Stimulated activated CD8-positive, alpha-beta memory T cell treated with anti-CD3 and anti-CD28 coated beads, Interleukin-7, amount 100 ng/mL, for 48 hours (primary cell): ENCODE measurements at places on chromosomes 6 and 20.

- DNase-seq = no peak
These were observed 475.0 kb upstream of the SULF2 start for GRCh38 chr20:48260129-48260756.

GRCh38 chr20:25147716-25148115 is 47.8 kb upstream of the ENTPD6 start:
- no peak for DNase-seq

- no peak for DNase-seq
These were observed 27.5 kb downstream of the RSPH3 start for GRCh38 chr6:158972241-158973233.

DNA sequence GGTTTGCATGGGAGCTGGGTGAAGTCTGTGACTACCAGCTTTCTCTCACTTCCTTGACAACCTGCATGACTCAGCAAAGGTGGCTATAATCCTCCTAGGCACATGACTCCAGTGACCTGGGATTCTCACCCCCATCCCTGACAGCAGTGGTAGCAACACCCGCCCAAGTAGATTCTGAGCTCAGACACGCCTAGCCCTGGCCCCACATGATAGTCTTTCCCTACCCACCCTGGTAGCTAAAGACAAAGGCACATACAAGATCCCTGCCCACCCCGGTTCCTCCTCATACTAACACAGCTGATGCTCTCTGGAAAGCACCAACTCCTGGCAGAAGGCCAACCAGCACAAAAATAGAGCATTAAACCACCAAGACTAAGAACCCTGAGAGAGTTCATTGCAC is 25.9 kb upstream of the CRISP1 start:
- DNase-seq = no peak

DNA sequence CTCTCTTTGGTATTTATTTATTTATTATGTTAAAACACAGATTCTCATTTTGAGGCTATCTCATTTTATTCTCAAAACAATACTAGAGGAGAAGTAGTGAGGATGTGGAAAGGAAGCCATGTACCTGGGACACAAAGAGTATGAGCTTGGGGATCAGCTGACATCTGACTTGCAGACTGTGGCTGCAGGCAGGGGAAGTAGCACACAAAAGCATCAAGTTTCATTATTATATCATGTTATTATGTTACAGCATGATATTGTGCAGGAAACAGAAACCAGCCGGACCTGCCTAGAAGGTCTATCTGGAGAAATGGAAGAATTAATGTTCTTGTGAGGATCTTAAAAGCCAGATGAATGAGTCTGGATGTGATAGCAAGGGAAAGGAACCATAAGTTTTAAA is 248.2 kb downstream of the KHDC1L start:
- no peak for DNase-seq

DNA sequence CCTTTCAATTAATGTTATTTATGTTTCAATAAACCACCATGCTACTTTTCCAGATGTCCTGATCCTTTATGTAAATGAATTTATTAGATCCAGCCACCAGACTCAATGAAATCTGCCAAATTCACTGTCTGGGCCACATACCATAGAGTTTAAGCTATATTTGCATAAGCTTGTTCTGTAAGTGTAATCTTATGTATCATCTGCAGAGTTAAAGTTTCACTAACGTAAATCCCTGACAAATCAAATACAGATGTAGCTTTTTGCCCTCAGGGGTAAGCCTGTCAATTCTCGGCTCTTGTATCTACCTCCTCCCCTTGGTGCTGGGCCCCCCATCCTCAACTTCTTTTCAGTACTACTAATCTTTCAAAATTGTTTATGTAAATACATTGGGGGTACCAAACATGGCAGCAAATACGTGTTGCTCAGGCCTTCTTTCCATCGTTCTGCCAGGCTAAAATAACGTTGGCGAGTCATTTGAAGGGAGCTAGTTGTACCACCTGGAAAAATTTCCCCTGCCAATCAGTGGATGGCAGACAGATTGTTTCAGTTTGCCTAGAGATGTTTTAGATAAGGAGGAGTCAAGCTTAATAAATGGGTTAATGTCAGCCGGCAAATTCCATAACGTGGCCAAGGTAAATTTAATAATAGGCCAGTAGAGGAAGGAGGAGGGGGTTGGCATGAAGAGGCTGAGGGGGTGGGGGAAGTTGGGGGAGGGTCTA is 79.6 kb downstream of the RPS12 start:
- DNase-seq = no peak

DNA sequence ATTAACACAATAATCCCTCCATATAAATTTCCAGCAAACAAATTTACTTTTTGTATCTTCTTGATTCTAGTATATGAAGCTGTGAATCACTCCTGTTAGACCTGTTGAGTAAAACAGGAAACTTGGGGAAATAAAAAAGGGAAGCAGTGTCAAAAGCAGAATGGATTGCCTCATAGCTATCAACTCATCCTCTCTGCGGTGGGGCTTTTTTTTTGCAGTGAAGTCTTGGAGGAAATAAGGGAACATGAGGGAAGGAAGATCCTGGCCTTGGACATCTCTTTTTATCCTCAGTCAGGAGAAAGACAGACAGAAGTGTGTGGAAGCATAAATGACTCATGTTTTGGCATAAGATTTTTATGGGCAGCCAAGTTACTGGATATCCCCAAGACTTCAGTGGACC is 332.5 kb downstream of the TFAP2A start:
- DNase-seq = no peak

GRCh38 chr6:163192591-163192990 is 221.9 kb upstream of the QKI start:
- no peak for DNase-seq

GRCh38 chr6:43736211-43736786 is 33.7 kb upstream of the VEGFA start:
- no peak for DNase-seq

DNA sequence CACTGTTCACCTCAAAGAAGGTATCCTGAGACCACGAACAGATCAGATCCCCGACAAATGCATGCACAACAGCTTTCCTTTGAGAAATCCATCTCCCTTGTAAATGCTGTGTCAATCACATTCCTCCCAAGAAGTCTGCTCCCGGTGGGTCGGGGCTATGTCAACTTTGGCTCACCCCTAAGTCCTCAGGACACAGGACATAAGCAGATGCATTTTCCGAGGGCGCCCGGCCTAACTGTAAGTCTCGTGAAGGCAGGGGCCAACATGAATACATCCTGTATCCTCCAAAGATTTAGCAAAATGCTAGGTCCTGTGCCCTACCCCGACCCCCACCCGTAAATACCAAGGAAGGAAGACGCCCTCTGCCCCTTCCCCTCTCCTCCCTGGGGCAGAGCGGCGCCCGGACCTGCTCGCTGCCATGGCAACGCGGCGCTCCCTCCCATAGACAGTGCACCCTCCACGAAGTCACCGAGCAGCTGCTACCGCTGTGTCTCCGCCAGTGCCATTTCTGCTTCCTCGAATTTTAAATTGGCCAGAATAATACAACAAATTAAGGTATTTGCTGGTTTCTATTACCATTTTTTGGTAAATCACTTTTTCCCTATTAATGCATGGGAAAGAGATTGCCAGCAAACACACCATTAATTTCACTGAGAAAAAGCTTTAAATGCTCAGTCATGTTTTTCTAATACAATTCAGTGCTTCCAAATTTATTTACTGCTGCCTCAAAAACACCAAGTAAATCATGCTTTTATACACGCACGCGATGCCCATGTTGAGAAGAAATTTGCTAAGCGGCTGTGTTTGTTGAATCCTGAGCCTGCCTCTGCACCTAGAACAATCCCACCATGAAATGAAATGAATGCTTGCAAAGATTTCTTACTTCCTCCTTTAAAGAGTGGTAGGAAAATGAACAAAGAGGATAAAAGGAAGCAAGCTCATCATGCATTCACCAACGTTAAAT is 100.6 kb downstream of the PCSK2 start:
- DNase-seq = no peak

DNA sequence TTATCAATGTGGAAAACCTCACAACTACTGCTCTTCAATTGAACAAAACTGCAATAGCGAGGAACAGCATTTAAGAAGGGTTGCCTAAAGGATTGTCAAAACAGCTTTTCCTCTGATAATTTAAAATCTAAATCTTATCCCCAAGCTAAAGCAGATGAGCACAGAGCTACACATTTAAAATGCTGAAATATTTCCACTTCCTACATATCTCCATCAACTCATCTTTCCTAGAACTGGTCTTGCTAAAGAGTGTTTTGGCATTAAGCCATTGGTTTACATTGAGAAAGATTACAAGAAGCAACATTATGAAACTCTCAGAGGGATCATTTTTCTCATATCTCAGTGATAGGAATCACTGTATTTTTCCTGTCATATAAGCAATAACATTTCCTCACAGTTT is 3.6 kb downstream of the OR10C1 start:
- DNase-seq = no peak

- DNase-seq = no peak
These were observed 1104.6 kb upstream of the MAP3K7 start for GRCh38 chr6:91691449-91691848.

- DNase-seq = no peak
These were observed 50.6 kb upstream of the IFNGR1 start for GRCh38 chr6:137269803-137270202.

DNA sequence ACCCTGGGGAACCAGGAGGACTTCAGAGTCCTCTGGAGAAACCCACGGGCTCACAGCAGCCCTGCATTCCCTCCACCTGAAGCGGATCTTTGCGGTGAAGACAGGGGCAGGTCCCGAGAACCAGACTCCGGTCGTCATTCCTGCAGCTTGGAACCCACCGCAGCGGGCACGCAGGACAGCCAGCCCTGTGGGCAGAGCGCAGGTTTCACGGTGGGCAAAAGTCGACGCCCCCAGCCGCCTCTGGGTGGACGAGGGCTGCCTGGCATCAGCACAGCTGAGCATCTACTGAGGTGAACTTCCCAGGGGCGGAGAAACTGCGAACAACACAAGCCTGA is 118.3 kb downstream of the PSMB1 start:
- DNase-seq = no peak

GRCh38 chr6:26250698-26251044 is 114.3 kb upstream of the BTN3A2 start:
- DNase-seq = no peak

- DNase-seq = no peak
These were observed 12.3 kb upstream of the DEFB112 start for GRCh38 chr6:50062051-50062450.

GRCh38 chr6:161303628-161304340 is 29.9 kb upstream of the AGPAT4 start:
- no peak for DNase-seq

DNA sequence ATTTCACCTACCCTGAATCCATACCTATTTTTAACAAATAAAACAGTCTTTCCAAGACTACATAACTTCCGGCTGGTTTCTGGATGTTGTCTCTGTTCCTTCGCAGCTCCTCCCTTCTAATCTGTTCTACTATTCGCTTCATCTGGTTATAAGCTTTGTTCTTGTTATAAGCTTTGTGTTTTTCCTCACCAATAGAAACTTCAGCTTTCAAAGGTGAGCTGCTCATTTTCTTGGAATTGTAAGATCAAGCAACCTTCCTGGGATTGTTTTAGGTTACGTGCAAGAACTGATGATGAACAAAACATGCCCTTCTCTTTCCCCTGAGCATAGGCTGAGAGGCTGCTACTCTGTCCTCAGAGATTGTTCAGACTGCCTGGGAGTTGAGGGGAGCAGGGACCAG is 2.1 kb downstream of the GFOD1 start:
- no peak for DNase-seq

- no peak for DNase-seq
These were observed 246.8 kb downstream of the ARID1B start for GRCh38 chr6:157023958-157024357.

- no peak for DNase-seq
These were observed 45.0 kb upstream of the FUCA2 start for GRCh38 chr6:143556529-143556928.

DNA sequence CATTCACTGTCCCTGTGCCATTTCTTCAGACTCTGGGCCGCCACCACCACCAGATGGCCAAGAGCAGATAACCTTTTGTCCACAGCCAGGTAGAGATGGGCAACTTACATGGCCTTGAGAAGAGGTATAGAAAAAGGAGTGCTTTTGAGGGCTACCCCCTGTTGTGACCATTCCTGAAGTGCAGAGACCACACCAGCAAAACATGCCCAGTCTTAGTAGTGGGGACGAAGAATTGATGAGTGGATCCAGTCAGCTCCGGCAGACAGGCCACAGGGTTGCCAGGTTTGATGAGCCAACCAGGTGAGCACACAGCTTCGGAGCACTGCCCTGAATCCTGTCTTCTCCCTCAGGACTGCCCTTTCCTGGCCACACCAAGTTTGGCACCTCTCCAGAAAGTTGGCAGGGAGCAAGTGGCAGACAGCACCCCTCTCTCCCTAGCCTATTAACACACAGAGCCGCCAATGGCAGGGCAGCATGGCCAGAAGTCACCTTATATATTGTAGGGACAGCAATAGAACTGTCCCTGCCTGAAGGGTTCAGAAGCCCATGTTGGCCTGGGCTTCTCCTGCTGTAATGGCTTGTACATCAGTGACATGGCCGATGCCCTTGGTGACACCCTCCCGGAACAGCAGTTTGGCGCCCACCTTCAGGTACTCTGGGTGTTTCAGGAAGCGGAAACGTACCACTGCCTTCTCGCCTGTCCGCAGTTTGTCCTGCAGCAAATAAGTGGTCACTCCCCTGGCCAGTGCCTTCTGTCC is 7.8 kb downstream of the GTPBP2 start:
- DNase-seq = no peak

- DNase-seq = no peak
These were observed 18.6 kb upstream of the SPDEF start for GRCh38 chr6:34574647-34575293.

DNA sequence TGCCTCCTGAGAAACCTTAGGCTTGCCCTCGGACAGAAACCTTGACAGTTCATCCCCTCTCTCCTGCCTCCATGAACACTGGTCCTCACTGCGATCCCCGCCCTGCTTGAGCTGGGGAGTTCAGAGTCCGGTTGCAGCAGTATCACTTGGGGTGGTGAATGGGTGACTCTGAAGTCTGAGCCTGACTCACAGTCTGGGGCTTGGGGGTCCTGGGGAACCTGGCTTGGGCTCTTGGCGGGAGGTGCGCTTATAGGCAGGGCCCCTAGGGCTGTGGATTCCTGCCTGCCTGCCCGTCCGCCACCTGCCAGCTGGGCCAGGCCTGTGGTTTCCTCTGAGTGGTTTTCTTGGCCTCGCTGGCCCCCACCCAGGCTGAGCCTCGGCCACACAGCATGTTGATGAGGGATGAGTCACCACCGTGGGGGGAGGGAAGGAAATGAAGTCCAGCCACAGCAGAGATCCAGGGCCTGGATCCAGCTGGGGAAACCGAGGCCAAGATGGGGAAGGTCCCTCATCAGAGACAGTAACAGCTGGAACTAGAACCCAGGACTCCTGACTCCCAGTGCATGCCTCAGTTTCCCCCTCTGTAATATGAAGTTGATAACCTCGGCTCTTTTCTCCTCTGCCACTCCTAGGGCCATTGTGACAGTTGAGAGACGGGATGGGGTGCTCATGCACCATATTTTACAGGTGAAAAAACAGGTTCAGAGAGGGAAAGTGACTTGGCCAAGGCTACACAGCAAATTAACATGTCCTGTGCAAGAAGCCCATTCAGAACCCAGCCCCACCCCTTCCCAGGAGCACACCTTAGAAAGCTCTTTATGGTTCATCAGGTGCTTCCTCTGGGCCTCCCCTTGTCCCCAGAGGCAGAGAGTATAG is 9.2 kb downstream of the FOXS1 start:
- peak; percentile 21 for DNase-seq

GRCh38 chr6:94401311-94401710 is 982.0 kb upstream of the EPHA7 start:
- DNase-seq = no peak
